ENCODE measurements at places on chromosomes 5 and 9.

GRCh38 chr5:62138607-62139006, 167.4 kb upstream of the KIF2A start:
- no peak for DNase-seq

- no peak for DNase-seq
These were observed 662.9 kb upstream of the ZNF608 start for GRCh38 chr5:125409234-125409860.

- DNase-seq = peak; percentile 82
These were observed 159.5 kb downstream of the C9orf152 start for GRCh38 chr9:110048403-110048975.

GRCh38 chr9:134136996-134137299, 1.1 kb downstream of the WDR5 start:
- no peak for DNase-seq

- DNase-seq = no peak
These were observed 267.0 kb downstream of the CETN3 start for GRCh38 chr5:90142541-90142940.

- DNase-seq = no peak
These were observed 566.4 kb downstream of the EFNA5 start for GRCh38 chr5:107104040-107104995.

DNA sequence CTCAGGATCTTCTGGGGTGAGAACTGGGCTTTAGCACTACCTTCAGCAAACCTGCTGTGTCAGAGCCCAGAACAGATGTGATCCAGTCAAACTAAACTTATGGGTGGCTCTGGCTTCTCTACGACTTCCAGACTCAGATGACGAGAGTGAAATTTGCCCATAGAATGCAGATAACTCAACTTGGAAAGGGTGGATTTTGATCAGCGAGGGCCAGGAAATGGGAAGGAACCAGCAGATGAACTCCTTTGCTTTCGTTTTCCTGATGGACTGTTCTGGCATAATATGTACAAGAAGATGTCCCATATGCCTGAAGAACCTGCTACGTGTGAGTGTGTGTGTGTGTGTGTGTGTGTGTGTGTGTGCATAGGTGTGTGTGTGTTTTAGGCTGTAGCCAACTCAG, 132.0 kb upstream of the MOCS2 start:
- no peak for DNase-seq
